Breast epithelium (tissue), 4 donors: ENCODE measurements at places on chromosomes 16 and 17.
A peak's percentile ranks its signal among the peaks of the same experiment; 100 is the strongest.

GRCh38 chr16:84478172-84478947 lies 26.1 kb downstream of the MEAK7 start:
- DNase-seq, result no peak

DNA sequence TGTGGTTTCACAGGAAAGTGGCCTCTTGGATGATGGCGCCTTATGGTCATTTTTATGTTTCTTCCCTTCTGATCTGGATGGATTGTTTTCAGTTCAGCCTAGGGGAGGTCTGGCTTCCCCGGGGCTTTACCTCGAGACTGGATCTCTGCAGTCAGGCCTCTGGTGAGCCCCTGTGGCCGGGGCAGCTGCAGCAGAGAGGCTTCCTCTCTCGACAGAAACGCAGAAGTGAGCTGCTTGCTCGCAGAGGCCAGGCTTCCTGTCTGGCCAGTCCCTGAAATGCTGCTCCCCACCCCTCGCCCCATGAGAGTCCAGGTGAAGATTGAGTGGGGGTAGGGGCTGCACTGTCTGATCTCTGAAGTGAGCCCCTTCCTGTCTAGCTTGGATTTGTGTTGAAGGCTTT lies 44.0 kb downstream of the PLCG2 start:
- peak; percentile 35 for DNase-seq

DNA sequence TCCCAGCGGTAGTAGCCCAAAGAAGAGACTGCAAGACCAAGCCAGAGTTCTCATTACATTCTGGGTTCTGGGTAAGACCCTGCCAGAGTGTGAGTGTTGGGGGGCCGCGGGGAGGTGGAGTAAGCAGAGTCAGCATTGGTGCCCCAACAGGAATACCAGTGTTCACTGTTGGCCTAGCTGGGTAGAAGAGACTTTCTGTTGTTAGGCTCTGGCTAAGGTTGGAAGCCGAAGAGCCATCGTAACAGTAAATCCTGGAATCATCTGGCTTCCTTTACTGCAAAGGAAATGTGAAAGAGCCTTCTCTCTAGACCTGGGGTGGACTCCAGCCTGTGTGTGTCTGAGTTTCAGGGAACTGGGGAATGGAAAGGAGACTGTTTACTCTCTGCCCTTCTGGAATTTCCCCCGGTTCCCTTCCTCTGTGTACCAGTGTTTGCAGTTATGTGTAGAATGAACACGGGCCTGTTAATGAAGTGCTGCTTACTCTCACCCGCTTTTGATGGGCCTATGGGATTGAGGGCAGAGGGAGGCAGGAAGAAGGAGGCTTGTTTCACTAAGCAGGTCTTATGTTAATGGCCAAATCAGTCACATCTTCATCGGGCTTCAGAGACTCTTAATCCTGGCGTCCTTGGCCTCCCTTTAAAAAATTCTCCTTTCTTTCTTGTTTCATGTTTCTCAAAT lies 68.5 kb downstream of the WWP2 start:
- DNase-seq, result no peak

DNA sequence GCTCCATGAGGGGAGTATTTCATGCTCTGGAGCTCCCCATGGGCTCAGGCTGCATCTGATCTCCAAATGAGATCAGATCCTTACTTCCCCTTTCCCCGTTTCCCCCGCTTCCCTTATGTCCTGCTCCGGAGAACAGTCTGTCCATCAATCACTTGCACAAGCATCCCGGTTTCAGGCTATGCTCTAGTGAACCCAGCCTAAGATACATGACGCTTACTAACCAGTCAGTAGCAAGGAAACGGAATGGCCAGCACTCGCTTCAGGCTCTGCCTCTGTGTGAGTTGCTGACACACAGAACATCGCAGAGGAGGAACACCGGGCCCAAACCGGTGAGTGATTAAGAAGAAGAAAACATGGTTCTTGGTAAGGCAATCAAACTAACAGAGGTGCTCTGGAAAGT lies 9.4 kb upstream of the ATP5MC1 start:
- no peak for DNase-seq

GRCh38 chr17:77930780-77931768 lies 27.4 kb upstream of the TNRC6C start:
- no peak for DNase-seq

DNA sequence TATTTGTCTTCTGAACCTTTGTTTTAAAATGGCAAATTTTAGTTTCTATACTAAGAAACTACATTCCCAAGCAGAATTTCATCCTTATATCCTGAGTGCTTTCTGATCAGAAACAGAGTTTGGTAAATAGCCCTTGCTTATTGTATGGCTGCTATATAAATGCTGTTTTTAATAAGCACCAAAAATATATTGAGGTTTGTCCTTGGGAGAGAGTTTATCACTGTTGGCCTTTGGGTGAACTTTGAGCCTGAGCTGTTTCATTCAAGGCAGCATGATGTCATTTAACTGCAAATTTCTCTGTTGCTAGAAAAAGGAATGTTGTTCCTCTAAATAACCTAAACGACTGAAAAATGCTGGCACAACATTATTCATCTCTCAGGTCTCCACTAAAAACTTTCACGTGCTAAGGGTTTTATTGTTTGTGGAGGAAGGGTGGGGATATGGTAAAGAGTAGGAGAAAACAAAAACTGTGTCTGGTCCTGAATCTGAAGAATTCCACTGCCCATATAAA lies 334.3 kb upstream of the TBX2 start:
- no peak for DNase-seq
